ENCODE measurements at places on chromosomes 5 and 9.

DNA sequence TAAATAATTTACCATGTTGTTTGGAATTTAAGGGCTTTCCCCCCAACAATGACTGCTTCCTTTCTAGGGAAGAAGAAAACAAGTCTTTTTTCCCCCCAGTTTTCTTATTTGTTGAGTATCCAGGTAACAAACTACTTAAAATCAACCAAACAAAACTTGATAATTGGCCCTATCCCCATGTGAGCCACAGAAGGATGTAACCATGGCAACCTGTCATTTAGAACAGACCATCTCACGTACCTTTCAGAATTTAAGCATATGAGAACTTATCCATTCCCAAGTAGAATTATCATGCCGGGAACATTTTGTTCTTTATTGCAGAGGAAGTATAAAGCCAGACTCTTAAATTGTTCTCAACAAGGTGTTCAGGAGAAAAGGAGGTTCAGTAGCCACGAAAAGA is 392.3 kb downstream of the CETN3 start:
- no peak for DNase-seq

GRCh38 chr9:89448381-89448780 is 49.5 kb downstream of the SEMA4D start:
- DNase-seq = peak; percentile 84

DNA sequence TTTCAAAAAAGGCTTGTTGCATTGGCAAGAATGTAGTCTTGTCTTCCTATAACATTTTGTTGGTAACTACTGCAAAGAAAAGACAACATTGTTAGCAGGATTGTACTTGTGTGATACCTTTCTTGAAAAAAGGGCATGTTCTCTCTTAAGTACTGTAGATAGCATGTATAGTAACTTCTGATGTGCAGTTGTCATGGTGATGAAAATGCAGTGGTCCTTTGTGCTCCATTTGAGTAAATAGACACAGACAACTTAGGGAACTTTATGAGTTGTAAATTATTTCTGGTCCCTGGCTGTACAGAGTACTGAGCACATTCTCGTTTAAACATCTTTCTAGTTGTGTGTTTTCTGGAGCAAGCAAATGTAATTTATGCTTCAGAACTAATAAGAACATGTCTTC is 103.3 kb downstream of the CD180 start:
- no peak for DNase-seq

DNA sequence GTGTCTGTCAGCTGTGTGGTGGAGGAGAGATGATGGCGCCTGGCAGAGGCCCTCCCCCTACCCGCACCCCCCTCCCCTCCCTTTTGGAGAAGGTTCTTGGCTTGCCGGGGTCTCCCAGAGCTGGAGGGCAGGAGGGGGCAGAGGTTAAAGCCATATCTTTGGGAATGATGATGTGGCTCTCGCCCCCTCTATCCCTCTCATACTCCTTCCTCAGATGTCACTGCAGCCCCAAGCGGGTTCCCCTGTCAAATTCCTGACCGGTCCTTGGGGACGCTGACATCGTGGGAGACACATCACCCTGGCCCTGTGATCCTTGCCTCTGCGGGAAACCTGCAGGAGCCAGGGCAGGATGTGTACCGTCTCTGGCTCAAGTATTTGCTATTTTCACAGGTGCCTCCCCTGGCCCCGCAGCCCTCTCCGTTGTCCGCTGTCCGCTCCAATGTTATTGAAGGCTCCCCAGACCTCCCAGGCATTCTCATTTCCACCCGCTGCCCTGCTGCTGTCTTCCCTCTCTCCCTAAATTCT is 109.5 kb downstream of the FOXD1 start:
- DNase-seq = no peak

GRCh38 chr5:178274781-178275537 is 42.4 kb upstream of the PHYKPL start:
- DNase-seq = no peak

GRCh38 chr5:35202319-35203111 is 27.8 kb downstream of the PRLR start:
- DNase-seq = peak; percentile 5

- DNase-seq = no peak
These were observed 1863.4 kb downstream of the EFNA5 start for GRCh38 chr5:105807290-105807689.

Data from anterior cingulate cortex (tissue), 58 donors.